Stimulated activated CD4-positive, alpha-beta T cell treated with anti-CD3 and anti-CD28 coated beads, Interleukin-15, amount 100 ng/mL, for 1 hour (primary cell): ENCODE measurements at places on chromosomes 5 and 9.

GRCh38 chr5:119322312-119322947, 33.4 kb upstream of the TNFAIP8 start:
- no peak for DNase-seq

- DNase-seq = no peak
Observed at GRCh38 chr9:87793292-87793691, 67.4 kb downstream of the CTSL start.

DNA sequence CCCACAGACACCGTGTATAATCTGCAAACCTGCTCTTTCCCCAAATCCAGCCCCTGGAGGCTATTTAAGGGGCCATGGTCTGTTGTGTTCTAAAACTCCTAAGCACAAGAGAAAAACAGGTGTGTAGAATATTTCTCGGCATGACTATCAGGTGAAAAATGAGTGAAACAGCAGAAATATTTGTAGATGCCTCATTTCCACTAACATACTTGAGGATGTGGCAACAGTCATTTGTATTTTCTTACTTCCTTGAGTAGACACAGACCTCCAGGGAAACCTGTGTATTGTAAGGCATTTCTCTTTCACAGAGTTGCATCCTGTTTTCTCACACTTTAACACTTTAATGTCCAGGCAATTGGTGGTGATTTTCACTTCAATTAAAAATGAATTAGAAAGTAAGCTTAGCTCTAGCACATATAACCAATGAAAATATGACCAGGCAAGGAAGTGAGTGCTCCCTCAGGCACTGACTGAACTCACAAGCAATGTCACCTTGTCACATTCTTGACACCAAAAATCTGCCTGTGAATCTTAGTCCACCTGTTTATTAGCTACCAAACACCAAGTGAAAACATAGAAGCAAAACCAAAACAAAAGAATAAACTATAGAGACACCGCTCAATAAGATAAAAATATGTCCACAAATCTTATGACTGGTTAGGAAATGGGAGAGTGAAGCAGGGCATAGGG, 64.4 kb downstream of the DIRAS2 start:
- DNase-seq = no peak

- no peak for DNase-seq
Observed at GRCh38 chr9:2469681-2470221, 151.8 kb upstream of the VLDLR start.

- no peak for DNase-seq
Observed at GRCh38 chr9:129007035-129007765, 20.9 kb downstream of the SH3GLB2 start.

DNA sequence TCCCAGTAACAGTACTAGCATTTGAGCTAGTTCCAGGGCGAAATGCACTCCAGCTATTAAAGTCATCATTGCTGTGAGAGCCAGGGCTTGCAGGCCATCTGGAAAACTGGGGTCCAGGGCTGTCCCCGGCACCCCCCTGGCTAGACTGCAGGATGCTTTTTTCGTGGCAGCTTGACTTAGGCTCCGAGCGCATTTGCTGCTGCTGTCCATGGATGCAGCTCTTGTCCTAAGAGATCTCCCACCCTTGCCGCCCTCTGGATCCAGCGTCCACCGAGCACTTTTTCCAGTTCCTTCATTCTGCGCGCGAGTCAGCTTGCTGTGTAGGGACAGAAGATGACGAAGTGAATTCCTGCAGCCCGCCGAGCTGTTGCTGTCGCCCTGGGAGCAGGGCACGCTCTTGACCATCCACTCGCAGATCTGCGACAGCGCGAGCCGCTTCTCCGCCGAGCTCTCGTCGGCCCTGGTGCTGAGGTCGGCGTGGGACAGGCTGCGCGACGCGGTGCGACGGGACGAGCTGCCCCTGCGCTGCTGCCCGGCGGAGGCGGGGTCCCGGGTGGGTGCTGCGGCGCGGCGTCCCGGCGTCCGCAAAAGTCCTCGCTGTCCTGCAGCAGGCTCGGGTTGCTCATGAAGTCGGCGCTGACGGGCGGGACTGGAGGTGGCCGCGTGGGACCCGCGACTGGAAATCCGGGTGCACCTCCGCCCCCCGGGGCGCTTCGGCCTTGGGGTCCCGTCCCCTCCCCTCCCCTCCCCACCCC, 30.7 kb downstream of the OR2V1 start:
- no peak for DNase-seq

DNA sequence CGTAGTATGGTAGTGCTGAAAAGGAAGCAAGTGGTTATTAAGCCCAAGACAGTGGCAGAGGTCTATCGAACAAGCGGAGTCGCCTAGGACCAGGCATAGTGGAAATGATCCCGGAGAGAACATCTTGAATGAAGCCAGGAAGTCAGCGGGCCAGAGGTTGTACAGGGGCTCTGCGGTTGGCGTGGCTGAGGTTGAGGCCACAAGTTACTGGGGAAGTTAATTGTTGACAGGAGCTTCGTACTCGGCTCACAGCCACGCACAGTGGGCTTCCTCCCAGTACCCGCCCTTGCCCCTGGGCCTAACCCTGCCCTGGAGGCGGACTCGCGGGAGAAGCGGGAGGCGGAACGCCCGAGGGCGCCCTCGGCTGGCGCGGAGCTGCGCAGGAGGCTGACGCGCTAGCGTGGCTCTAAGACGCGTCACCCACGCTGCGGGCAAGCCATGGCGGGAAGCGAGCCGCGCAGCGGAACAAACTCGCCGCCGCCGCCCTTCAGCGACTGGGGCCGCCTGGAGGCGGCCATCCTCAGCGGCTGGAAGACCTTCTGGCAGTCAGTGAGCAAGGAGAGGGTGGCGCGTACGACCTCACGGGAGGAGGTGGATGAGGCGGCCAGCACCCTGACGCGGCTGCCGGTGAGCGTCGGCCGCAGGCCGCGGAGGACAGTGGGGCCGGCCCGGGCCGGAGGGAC, at the start of gene FBXO4:
TSS of gene FBXO4 (plus strand) at position 410 of the 683 bp plus-strand sequence. CDS start at position 439, 29 bp downstream.
- DNase-seq = peak; percentile 76

GRCh38 chr5:168756453-168757391, 177.6 kb upstream of the PANK3 start:
- DNase-seq = no peak
